Stimulated activated CD8-positive, alpha-beta memory T cell treated with anti-CD3 and anti-CD28 coated beads, Interleukin-7, amount 100 ng/mL, for 4 hours (primary cell): ENCODE measurements at places on chromosomes 7 and 10.

- no peak for DNase-seq
Measured at GRCh38 chr10:96299383-96299782, 4.9 kb upstream of the DNTT start.

DNA sequence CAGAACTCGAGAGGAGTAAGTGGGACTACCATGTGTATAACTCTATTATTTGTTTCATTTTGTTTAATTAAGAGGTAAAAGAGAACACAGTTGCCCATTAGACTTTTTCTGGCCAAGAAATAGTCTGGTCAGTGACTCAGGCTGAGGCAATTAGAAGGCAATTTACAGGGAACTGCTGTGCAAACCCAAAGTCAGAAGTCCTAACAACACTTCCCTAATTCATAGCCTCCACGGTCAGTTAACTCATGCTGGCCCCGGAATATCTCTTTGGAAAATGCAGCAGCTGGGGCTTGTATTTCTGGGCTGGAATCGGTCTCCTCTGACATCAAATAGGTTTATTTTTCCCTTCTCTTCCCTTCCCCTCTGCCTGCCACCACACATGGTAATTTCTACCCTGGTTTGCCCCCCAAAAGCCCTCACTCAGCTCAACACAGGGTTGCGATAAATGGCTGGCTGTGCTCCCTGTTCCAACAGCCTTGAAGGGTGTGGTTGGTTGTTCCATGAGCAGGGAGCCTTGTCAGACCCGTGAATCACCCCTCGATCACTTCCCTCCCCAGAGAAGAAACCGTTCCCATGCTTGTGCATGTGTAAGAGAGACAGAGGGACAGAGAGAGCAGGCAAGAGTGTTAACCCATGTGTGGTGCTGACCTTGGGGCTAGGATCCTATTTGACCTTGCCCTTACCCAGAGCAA, 5.3 kb downstream of the SH3PXD2A start:
- no peak for DNase-seq

DNA sequence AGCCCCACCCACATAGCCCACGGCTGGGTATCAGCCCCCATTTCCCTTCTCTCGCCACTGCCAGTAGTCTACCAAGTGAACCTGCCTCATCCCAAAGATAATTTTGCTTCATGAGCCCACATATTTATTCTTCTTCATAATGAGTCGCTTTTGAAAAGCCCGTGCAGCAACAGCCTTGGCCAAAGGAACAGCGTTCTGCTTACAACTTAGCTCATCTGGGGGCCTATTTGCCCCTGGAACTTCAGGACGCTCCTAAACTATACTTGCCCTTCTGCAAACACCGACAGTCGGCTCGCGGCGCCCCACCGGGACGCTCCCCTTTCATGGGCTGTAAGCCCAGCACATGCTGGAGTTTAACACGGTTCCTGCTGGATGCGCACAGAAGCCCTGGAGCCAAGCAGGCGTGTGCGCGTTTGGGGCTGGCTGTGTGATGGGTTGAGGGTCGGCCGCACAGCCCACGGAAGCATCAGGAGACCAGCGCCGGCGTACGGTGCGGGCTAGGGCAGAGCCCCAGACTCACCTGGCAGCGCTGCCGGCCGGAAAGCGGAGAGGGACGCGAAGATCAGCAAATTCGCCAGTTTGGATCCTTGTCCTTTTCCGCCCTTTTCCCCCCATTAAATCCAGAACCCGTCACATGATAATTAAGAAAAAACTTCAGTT, 370 bp downstream of the TMEM60 start:
- no peak for DNase-seq

- DNase-seq: no peak
Measured at GRCh38 chr10:118940386-118940785, 89.1 kb upstream of the NANOS1 start.

DNA sequence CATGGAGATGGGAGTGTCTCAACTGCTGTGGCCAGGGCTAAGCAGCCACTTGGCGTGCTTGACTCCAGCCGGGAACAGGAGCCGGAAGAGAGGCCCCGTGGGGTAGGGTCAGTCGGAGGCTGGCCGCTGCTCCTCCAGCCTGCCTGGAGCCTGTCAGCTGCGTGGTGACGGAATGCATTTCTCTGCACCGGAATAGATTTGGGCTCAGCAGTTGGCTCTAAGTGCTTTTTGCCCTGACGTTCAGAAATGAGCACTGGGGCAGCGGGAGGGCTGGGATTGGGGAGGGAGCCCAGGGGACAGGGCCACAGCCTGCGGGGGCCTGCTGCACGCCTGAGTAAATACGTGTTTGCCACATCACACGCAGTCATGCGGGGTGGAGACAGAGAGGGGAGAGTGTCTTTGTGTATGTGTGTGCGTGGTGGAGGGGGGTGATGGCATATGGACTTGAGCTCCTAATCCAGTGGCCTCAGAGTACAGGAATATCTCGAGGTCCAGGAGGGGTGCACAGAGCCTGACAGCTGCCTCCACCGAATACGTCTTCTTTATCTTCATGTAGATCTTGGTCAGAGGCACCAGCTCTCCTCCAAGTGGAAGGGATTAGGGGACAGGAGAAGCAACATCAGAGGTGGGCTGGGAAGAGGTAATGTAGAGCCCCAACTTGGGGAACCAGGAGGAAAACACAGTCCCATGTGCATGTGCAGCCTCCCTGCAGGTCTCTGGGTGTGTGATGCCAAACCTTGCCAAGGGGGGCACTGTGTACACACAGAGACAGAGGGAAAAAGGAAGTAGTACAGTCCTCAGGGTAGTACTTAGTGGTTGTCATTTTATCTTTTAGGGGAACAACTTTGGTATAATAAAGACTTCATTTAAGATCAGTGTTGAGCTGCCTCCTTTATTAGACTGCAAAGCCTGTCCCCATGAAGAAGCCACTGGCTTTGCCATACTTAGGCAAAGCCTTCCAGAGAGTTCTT, 151.4 kb downstream of the CDH23 start:
- DNase-seq: no peak

DNA sequence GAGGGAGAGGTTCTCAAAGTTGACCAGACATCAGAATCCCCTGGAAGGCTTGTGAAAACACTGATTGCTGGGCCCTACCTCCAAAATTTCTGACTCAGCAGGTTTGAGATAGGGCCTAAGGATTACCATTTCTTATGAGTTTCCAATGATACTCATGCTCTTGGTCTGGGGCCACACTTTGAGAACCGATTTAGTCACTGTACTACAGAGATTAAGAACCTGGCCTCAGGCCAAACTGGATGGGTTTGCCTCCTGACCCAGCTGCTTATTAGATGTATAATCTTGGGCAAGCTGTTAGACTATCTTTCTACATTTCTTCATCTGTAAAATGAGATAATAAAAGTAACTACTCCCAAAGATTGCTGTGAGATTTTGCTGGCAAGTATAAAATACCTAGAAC, 77.1 kb upstream of the SCIN start:
- no peak for DNase-seq

DNA sequence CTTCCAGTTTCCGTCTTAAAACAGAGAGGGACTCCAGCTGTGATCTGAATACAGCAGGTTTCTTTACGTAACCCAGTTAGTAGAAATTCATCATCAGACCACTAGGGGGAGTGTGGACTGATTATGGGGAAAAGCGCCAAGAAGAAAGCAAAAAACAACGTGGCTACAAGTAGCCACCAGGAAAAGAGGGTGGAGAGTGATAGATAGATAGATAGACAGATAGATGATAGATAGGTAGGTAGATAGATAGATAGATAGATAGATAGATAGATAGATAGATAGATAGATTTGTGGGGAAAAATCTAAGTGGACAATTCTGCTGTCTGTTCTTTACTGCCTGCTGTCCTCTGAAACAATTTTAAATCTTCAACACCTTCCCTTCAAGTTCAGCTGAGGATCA, 12.7 kb upstream of the AKR1B10 start:
- DNase-seq: no peak

DNA sequence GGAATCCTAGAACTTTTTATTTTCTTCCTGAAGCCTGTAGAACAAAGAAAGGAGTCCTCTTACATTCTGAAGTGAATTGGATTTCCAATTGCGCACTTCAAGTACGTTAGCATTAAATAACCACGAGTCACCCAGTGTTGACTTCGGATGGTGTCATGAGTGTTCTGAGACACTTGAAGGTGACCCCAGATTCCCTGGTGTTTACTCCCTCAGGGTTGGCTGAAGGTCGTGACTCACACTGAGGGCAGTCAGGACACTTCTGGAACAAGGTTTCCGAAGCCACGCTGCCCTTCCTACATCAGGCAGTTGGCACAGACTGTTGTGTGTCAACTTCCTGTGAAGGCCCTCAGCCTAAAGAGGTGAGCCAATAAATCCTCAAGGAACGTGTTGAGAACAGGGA, 186.6 kb upstream of the CELF2 start:
- DNase-seq: no peak

GRCh38 chr10:47043928-47044538, 132.8 kb downstream of the PTPN20 start:
- DNase-seq: no peak

GRCh38 chr10:117726596-117727295, 184.2 kb downstream of the EMX2 start:
- no peak for DNase-seq

GRCh38 chr7:7653593-7654187, 13.1 kb downstream of the UMAD1 start:
- no peak for DNase-seq

DNA sequence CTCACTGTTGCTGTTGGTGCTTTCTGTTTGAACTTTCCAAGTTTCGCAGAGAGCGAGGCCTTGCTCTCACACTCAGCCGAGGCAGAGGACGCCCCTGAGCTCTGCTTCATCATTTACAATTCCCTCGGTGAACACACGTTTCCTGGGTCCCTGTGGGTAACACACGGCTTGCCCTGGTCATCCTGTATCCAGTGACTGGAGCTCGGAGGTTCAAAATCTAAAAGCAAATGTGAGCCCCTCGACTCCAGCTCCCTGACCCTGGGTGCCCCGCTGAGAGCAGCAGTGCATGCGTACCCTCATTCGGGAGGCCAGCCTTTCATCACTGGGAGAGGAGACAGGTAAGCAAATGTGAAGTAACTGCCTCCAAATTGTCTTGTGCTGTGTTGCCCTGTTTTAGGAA, 5.8 kb downstream of the CNPY1 start:
- DNase-seq: no peak

- DNase-seq: no peak
Measured at GRCh38 chr10:125201108-125201524, 40.8 kb upstream of the CTBP2 start.

DNA sequence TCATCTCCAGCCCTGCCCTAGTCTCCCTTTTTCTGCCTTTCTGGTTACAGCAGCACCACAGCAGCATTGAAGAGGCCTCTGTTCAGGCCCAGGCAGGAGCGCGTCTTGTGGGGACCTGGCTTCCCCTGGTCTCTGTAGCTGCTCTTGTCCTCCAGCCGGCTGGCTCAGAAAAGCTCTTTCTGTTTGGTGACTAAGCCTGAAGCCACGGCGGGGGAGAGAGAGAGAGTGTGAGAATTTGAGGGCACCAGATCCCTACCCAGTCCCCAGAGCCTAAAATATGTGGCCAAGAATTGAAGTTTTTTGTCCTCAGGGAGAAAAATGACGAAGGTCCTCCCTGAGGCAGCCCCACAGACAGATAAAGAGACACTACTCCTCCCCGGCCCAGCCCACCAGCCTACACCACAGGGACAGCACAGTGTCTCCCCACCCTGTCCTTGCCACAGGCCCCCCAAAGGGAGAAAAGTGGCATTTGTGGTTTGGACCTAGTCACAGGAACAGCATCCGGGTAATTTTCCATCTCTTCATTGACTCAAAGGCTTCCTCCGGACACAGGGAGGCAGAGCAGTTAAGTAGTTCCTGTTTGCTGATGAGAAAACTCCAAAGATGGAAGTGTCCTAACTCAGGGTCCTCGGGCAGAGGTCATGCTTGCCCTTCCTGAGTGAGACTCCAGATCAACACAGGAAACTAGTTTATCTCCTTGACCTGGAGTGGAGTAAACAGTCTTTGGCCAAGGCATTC, 13.3 kb upstream of the FAM180A start:
- DNase-seq: no peak

DNA sequence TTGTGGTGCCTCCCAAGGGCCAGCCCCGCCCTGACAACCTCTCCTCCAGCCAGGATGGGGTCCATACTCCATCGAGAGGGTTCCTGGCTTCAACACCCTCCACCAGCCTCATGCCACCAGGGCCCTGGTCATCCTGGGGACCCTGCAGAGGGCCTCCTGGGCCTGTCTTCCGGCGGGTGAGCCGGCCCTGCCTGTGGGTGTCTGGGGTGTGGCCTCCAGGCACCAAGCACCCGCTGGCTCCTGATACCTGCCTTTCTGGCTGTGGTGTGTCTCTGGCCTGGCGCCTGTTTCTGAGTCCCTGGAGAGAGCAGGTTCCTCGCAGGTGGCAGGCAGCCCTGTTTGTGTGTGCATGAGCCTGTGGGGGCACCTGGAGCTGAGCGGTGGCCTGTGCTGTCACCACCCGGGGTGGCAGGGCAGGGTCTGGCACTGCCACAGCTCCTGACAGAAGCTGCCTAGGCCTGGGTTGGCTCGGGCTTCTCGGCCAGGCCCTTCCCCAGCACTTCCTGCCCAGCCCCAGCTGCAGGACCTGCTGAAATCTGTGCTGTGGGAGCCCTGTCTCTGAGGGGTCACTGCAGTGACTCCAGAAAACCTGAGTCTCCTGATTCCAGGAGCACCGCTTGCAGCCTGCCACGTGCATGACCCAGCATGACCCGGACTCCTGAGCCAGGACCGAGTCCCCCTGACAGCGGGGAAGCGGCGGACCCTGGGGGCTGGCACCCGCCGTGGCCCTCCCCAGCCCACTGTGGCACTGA, 18.4 kb downstream of the ADAM8 start:
- no peak for DNase-seq

GRCh38 chr10:33626798-33627466, 292.5 kb upstream of the NRP1 start:
- DNase-seq: no peak

DNA sequence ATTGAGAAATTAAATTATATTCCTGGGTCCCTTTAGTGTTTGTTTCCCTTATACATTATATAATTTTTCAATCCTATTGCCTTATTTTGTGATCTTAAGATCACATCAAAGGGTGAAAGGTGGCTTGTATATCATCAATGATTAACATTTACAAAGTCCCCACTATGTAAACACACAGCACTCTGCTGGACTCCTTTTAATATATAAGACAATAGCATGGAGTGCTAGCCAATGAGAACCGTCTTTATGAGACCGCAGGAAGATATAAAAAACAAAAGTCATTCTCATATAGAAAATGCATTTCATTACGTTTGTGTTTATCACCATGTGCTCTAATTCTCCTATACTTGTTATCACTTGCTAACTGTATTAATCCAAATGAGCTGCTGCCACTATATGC, 108.5 kb downstream of the HOXA1 start:
- no peak for DNase-seq

- no peak for DNase-seq
Measured at GRCh38 chr7:91668217-91668616, 212.3 kb downstream of the MTERF1 start.

- no peak for DNase-seq
Measured at GRCh38 chr7:42247301-42247700, 10.3 kb upstream of the GLI3 start.

- no peak for DNase-seq
Measured at GRCh38 chr7:83608716-83609115, 40.2 kb downstream of the SEMA3E start.

GRCh38 chr7:2129323-2130095, 103.2 kb downstream of the MAD1L1 start:
- no peak for DNase-seq
